Activated B cell treated with CpG ODN at 0.5 μM for 24 hours (primary cell): ENCODE measurements at places on chromosomes 4 and X.

DNA sequence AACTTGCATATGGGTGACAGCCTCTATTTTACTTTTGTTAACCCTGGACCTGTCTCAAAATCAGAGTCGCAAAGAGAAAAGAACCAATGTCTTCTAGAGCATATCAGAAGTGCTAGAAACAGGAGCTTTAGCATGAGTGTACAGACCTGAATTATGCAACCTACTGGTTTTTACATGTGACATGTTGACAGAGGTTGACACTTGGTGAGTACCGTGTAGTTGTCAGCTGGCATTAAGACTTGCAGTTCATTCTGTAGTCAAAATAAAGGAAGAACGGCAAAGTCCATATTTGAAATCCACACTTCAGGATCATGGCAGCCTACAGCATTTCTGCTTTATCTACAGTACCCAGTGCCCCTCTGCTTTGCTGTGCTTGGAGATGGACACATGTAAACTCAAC is 291.9 kb upstream of the TENM3 start:
- DNase-seq: no peak

GRCh38 chr4:65383589-65384305 is 286.5 kb downstream of the EPHA5 start:
- no peak for DNase-seq

DNA sequence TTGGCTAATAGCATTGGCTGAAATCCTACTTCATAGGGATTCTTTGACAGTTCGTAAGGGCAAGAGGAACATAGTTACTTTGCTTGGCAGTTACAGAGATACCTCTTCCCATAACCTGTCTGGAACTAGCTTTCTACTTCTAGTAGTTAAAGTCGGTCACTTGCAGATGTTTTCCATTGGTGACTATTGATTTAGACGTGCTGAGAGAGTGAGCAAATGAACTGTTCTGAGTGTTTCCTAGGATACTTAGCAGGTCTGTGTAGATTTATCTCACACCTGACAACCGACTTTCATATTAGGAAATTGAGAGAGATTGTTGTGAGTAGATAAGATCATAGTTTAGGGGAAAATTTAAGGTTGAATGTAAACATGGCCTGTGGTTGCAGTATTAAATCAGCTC is 116.8 kb downstream of the TSPAN7 start:
- DNase-seq: no peak

- no peak for DNase-seq
These were observed 105.2 kb upstream of the FGF16 start for GRCh38 chrX:77342004-77342403.

DNA sequence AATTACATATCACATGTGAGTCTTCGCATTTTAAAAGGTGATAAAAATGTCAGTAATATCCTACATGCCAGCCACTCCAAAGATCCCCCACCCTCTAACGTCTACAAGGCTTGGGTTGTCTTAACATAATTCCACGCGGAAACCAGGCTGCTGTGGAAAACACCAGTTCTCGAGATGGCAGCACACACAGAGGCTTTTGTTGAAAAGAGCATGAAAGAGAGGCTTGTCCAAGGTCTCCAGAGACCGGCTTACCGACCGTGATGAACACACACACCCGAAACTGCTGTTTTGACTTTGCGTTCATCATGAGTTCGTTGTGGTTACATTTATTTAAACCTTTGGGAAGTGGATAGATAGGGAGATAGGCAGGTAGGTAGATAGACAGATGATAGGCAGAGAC is 87.9 kb downstream of the CRLF2 start:
- no peak for DNase-seq

DNA sequence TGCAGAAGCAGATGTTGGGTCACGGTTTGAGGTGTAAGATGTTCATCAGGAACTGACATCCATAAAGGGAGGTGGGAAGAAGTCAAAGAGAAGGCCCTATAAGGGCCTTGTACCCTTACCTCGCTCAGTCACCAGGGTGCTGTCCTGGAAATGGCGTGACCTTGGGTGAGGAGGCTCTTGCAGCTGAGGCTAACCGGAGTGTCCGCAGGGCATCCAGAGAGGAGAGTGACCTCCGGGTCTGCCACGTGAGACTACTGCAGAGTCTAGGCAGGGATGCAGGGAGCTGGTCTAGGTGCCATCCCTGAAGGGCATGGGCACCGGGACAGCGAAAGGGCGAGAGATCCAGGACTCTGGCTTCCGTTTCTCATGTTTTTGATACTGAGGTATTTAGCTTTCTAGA is 28.7 kb upstream of the IRAK1 start:
- DNase-seq: no peak

DNA sequence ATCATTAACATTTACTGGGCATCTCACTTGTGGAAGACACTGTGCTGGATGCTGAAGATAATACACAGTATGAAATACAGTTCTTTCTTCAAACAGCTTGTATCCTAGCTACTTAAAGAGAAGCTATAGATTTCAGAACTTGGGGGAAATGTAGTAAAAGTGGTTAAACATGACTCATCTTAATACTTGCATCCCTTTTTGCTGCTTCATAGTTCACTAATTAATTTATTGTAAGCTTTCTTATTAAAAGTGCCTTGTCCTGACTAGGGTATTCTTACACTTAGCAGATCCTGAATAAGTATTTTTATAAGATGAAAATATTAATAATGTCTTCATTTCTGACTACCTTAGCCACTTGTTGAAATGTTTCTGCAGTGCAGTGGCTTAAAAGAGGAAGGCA is 132.8 kb upstream of the STIM2 start:
- DNase-seq: no peak

GRCh38 chr4:77629885-77630284 is 24.3 kb downstream of the CXCL13 start:
- no peak for DNase-seq

DNA sequence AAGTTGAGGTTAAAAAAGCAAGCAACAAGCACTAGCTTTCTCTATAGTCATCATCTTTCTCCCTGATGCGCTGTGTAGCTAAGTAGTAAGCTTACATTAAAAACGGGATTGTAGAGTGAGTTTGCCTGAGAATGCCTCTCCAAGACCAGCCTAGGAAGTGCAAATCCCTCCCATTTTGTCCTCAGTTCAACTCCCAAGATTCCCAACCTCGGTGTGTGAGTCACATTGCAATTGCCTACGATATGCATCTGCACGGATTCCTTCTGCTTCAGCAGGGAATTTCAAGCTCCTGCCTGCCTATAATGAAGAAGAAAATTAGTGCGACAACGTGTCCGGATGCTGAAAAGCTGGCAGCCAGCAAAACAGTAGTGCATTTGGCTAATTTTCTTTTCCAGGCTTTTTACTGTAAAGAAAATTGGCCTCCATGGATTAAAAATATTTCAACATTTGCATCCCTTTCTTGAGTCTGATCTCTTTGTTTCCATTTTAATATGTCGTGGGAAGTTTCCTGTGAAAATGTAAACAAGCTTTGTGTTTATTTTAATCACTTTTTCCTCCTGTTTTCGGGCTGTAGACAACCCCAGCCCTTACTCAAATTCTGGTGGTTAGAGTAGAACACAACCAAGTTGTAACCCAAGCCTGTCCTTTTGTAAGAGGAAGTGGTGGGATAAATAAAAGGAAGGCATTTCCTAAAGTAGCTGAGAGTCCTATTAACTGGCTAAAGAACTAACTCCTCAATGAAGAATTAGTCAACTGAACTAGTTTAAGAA is 58.4 kb upstream of the TET2 start:
- no peak for DNase-seq
